ENCODE measurements at places on chromosomes 2 and 18.

GRCh38 chr18:44840058-44840790 lies 159.5 kb downstream of the SETBP1 start:
- DNase-seq = no peak

GRCh38 chr2:226030788-226031646 lies 631.5 kb downstream of the NYAP2 start:
- no peak for DNase-seq

GRCh38 chr2:120908314-120908975 lies 172.8 kb downstream of the GLI2 start:
- no peak for DNase-seq

- DNase-seq = no peak
These were observed 188.4 kb downstream of the CCDC85A start for GRCh38 chr2:56372071-56372656.

Measured in activated T-cell treated with anti-CD3 and anti-CD28 coated beads, Interleukin-2, amount 50 U/mL, for 1 hour (primary cell).